ENCODE measurements at places on chromosomes 1 and 21.
A peak's percentile ranks its signal among the peaks of the same experiment; 100 is the strongest.

DNA sequence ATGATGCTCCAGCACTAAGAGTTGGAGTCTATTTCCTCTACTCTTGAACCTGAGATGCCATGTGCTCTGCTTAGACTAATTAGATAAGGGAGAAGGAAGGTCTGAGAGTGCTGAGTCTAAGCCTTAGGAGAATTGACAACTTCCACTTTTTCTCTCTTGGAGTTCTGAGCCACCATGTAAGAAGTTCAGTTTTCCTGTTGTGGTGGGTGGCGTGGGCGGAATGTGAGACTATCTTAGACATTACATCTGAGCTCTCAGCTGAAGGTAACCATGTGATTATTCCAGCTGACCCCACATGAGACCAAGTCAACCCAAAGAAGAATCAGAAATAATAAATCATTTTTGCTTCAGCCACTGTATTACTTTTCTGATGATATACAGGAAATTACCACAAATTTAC lies 404.5 kb upstream of the LRRC7 start:
- DNase-seq = no peak

DNA sequence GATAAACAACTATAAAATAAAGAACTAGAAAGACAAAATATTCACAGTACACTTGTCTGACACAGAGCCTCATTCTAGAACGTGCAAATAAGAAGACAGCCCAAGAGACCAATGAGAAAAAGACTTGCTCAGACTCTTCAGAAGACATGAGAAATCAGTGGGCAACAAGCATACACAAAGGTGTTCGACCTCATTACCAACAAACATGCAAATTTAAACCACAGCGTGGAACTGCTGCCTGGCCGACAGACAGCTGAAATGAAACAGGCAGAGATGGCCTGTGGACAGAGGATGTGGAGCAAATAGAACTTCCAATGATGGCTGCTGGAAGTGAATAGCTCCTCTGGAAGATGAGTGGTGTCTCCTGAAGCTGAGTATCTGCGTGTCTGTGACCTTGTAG lies 22.4 kb upstream of the COL6A1 start:
- DNase-seq = no peak

- peak; percentile 73 for DNase-seq
Measured at GRCh38 chr1:234887016-234887900, 241.4 kb downstream of the TOMM20 start.

DNA sequence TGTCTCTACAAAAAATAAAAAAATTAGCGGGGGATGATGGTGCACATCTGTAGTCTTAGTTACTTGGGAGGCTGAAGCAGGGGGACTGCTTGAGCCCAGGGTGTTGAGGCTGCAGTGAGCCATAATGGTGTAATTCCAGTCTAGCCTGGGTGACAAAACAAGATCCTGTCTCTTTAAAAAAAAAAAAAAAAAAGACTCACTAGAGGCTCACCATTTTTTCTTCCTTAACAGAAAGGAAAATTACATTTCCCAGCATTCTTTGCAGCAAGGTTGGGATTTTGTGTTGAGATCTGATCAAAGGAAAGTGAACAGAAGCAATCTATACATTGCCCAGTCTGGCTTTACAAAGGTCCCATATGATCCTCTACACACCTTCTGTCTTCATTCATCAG lies 21.5 kb downstream of the GFI1 start:
- DNase-seq = no peak

DNA sequence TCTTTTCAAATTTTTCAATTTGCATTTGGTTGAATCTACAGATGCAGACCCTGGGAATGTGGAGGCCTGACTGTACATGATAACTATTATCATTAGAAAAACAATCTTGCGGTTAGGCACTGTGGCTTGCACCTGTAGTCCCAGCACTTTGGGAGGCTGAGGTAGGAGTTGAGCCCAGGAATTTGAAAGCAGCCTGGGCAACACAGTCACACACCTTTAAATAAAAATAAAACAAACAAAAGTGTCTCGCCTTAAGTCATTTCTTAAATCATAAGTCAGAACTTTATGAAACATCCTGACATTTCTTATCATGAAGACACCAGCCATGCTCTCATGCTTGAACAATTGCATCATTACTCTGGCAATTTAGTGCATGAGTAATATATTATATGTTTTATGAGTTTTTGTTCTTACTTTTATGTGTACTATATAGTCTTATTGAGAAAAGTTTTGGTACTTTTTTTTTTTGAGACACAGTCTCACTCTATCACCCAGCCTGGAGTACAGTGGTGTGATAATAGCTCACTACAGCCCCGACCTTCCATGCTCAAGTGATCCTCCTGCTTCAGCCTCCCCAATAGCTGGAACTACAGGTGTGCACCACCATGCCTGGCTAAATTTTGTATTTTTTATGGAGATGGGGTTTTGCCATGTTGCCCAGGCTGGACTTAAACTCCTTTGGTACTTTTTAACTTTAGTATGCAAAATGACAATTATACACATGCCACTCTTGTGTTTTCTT lies 7.8 kb downstream of the TBX19 start:
- DNase-seq = peak; percentile 22
